ENCODE measurements at places on chromosomes 7 and 10.

DNA sequence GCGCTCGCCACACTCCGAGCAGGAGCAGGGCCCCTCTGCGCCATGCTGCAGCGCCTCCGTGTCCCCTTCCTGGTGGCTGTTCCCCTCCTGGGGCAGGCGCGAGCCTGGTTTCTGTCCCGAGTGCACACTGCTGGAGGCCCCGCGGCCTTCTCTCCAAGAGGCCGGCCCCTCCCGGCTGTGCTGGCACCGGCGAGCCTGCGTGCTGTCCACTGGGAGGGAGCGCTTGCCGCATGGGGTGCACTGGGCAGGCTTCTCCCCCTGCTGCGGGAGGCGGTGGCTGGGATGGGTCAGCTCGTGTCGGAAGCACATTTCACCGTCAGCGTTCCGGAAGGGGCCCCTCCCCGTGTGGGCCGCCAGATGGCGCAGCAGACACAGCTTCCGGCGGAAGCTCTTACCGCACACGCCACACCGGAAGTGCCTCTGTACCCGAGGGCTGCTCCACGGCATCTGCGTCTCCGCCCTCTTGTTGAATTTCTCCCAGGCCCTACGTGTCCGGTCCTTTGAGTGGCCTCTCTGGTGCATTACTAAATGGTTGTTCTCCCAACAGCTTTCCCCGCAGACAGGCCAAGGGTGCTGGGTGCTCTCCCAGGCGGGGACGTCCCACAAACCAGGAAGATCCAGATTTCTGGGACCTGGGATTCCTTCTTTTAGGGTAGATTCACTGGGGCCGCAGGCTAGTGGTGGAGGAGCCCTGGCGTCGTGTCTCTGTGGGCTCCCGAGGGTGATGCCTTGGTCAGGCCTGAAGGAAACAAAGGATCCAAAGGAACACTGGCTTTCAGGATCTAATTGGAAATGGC is 18.7 kb downstream of the ZNF786 start:
- H3K4me3 ChIP-seq, result no peak overlapping the region
- peaks cover 41% of the 10 kb centered on the region for H3K36me3 ChIP-seq
- peaks cover 7% of the 10 kb centered on the region for H3K4me1 ChIP-seq
- no peaks in the 10 kb centered on the region for H3K27me3 ChIP-seq

DNA sequence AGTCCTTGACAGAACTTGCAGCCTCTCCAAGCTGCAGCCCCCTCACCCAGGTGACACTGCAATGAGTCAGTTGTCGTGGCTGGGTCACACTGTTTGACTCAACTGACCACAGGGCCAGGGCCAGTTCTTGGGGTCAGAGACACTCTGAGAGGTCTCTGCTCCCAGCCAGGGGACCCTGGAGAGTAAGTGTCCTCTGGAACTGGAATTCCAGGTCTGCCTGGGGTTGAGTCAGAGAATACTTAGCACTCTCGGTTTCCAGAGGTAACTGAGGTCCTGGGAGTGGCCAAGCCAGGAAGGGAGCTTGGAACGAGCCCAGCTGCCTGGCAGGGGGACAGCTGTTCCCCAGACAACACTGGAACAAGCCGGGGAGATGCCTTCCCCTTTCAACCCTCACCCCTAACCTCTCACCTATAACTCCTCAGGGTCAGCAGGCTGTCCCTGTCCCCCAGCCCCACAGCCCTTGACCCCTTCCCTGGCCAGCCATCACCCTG is 2.2 kb upstream of the MYL10 start:
- H3K4me1 ChIP-seq, result peaks cover 6% of the 10 kb centered on the region
- DNase-seq, result no peak
- H3K27ac ChIP-seq, result no peak overlapping the region
- no peaks in the 10 kb centered on the region for H3K27me3 ChIP-seq
- H3K36me3 ChIP-seq, result no peaks in the 10 kb centered on the region

- no peaks in the 10 kb centered on the region for H3K36me3 ChIP-seq
- no peak for DNase-seq
- no peak overlapping the region for H3K4me3 ChIP-seq
- no peaks in the 10 kb centered on the region for H3K27me3 ChIP-seq
Measured at GRCh38 chr7:1950066-1950451, 280.0 kb downstream of the ELFN1 start.

DNA sequence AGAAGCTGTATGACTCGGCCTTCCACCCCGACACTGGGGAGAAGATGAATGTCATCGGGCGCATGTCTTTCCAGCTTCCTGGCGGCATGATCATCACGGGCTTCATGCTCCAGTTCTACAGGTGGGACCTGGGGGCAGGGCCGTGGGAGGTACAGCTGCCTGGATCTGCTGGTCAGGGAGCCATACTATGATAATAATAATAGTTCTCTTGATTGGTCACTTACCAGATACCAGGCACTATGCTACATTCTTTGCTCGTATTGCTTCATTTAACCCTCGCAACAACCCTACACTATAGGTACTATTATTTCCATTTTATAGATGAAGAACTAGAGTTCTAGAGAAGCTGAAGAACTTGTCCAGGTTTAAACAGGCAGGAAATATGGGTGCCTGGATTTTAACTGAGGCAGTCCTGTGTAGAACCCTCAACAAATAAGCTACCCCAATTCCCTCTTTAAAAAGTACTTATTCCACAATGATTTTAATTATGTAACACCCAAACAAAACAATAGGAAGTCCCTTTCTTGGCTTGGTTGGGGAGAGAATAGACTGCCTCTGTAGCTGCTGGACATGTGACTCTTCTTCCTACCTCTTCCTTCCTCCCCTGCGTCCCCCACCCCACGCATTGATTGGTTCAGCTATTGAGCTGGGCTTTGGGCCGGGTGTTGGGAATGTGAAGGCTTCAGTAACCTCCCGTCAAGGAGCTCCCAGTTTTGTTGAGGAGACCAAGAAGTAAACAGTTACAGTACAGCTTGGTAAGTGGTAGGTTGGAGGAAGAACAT is 12.8 kb downstream of the SFXN2 start:
- no peaks in the 10 kb centered on the region for H3K27me3 ChIP-seq
- H3K4me1 ChIP-seq, result peaks cover 18% of the 10 kb centered on the region
- peaks cover 13% of the 10 kb centered on the region for H3K36me3 ChIP-seq
- H3K4me3 ChIP-seq, result no peak overlapping the region
- DNase-seq, result no peak

GRCh38 chr10:76333796-76334195 is 902.4 kb downstream of the LRMDA start:
- no peaks in the 10 kb centered on the region for H3K36me3 ChIP-seq
- no peak for DNase-seq
- H3K27ac ChIP-seq, result no peak overlapping the region

GRCh38 chr10:84355106-84355505 is 26.7 kb downstream of the CCSER2 start:
- no peak overlapping the region for H3K27ac ChIP-seq
- H3K4me3 ChIP-seq, result no peak overlapping the region
- no peaks in the 10 kb centered on the region for H3K27me3 ChIP-seq
- H3K36me3 ChIP-seq, result no peaks in the 10 kb centered on the region

DNA sequence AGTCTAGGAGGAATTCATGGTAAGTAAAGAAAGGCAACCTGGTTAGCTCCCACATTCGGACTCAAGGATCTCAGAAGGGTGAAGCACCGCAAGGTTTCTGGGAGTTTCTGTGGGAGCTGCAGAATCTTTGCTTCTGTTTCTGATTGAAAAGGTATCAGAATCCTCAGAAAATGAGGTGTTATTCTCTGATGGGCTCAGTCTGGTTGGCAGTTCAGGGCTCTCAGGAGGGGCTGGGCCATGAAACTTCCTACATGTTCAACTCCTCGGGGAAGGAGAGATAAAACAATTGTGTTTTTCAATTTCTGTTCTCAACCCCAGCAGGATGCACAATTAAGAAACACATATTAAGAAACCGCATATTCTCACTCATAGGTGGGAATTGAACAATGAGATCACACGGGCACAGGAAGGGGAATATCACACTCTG is 9.1 kb downstream of the OR2A7 start:
- no peak overlapping the region for H3K4me3 ChIP-seq
- H3K27ac ChIP-seq, result no peak overlapping the region

DNA sequence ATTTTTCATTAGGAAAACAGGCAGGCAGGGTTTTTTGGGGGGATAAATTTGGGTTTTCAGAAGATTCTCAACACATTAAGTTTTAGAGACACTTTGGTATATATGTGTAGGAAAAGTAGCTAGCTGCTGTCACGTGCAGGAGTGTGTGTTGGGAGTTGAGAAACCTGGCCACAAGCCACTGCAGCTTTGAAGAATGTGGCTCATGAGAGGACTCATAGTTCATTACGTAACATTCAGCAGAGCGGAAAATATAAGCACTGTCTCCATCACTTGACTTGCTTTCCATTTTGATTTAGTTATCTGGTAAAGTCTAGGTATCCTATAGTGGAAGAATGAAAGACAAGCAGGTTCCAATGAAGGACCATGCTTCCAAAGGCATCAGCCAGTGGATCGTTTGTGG is 31.2 kb downstream of the SMNDC1 start:
- no peak overlapping the region for H3K27ac ChIP-seq
- H3K27me3 ChIP-seq, result peaks cover 7% of the 10 kb centered on the region
- peak; percentile 57 for DNase-seq
- H3K36me3 ChIP-seq, result no peaks in the 10 kb centered on the region
- no peaks in the 10 kb centered on the region for H3K4me1 ChIP-seq
- H3K4me3 ChIP-seq, result no peak overlapping the region

DNA sequence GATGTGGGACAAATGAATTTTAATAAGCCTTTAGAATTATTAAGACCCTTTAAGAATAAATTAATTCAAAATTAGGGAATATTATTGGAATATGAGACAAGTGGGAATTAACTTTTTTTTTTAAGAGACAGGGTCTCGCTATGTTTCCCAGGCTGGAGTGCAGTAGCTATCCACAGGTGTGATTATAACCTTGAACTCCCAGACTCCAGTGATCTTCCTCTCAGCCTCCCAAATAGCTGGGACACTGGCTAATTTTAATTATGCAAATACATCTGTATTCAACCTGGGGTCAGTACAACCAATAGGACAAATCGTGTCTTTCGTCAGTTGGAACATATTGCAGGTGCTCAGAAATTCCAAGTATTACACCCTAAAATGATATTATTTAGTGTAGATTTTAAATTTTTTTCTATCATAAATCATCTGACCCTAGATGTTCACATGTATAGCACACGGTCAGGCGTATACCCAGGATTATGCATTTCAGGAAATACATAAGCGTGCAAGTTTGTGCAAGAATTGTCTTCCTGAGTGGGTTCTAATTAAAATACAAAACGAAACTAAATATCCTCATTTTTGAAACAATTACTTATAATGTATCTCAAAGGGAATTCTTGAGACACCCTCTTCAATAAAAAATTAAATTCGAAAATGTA is 1.2 kb downstream of the NT5C3A start:
- peaks cover 10% of the 10 kb centered on the region for H3K4me1 ChIP-seq
- H3K27me3 ChIP-seq, result no peaks in the 10 kb centered on the region
- peak overlapping the region; percentile 78 for H3K4me3 ChIP-seq
- DNase-seq, result no peak
- no peak overlapping the region for H3K27ac ChIP-seq

GRCh38 chr10:77072836-77073662 is 564.6 kb downstream of the KCNMA1 start:
- no peaks in the 10 kb centered on the region for H3K4me1 ChIP-seq
- no peaks in the 10 kb centered on the region for H3K36me3 ChIP-seq
- H3K27me3 ChIP-seq, result no peaks in the 10 kb centered on the region
- no peak overlapping the region for H3K27ac ChIP-seq
- no peak overlapping the region for H3K4me3 ChIP-seq

DNA sequence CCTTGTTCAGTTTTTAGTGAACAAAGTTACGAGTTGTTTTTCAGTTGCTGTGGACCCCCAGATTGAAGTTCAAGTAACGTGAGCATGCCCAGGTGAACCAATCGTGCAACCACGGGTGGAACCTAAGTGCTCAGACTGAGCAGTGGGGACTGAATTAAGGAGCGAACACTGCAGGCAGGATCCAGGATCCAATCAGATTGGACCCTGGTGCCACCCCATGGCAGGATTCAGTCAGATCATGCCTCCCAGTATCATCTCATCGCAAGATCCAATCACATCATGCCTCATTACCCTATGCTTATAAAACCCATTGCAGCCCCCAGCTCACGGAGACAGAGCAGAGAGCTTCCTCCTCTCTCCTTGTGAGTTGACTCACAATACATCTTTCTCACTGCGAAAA is 80.9 kb downstream of the PFKFB3 start:
- H3K4me1 ChIP-seq, result peaks cover 4% of the 10 kb centered on the region
- no peak for DNase-seq

DNA sequence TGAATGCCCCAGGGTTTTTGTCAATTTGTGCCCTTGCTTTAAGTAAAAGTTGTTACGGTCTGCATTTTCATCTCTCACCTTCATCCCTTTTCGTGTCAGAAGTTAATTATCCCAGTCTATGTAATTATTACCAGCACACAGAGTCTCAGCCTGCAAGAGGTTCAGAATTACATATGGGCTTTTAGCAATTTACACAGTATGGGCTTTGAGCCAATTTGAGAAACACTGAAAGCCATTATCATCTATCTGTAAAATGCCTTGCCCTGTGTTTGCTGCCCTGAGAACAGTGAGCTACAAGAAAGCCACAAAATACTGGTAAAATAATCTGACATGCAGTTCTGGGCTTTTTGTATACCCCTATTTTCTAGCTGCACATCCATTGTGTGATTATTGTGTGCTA is 125.6 kb upstream of the STEAP4 start:
- no peaks in the 10 kb centered on the region for H3K4me1 ChIP-seq
- no peak for DNase-seq
- H3K4me3 ChIP-seq, result no peak overlapping the region
- H3K36me3 ChIP-seq, result no peaks in the 10 kb centered on the region
